CD4-positive, alpha-beta memory T cell (primary cell): ENCODE measurements at places on chromosomes 12 and 14. TPM values are rescaled to one million over a fixed set of nuclear protein-coding genes. Genes with fewer than 3 reads are reported as not detected.

Gene CHPT1
- 19.1 TPM for total RNA-seq

Gene HOXC10
- total RNA-seq: not detected

Gene CEBPE
- 0.69 TPM for total RNA-seq

DNA sequence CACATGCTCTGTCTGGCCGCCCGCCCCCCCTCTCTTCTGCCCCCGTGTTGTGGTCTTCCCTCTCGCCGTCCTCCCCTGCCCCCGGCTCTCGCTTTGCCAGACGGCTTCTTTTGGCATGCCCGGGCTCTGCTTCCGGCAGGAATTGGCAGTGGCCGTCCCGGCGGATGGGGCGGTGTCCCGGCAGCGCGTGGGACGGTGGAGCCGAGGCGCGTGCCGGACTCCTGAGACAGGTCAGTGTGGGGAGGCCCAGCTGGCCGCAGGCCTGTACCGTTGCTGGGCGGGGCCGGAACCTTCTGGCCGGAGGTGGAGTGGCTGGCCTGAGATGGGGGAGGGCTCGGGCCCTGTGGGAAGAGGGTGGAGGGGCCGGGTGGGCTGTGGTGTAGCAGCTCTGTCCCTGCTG is 17.1 kb downstream of the KIF26A start:
- no peak overlapping the region for H3K4me3 ChIP-seq
- H3K27me3 ChIP-seq: no peaks in the 10 kb centered on the region
- H3K4me1 ChIP-seq: no peaks in the 10 kb centered on the region
- no peak for DNase-seq
- H3K36me3 ChIP-seq: no peaks in the 10 kb centered on the region

DNA sequence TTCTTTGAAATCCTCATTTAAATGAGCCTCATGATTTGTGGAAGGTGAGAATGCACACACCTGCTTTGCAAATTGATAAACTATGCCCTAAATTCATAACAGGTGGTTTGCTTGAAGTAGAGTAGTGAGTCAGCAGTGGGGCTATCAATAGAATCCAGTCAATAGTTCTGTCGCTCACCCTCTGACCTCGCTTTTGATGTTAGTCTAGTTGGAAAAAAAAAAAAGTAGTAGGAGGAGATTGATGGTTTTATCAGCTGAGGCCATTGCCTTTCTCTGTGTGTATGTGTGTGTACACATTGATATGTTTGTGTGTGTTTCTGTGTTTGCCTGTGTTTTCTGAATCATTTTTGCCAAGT is 267.3 kb downstream of the SNAPC1 start:
- no peak for DNase-seq
- no peaks in the 10 kb centered on the region for H3K36me3 ChIP-seq
- no peak overlapping the region for H3K4me3 ChIP-seq

DNA sequence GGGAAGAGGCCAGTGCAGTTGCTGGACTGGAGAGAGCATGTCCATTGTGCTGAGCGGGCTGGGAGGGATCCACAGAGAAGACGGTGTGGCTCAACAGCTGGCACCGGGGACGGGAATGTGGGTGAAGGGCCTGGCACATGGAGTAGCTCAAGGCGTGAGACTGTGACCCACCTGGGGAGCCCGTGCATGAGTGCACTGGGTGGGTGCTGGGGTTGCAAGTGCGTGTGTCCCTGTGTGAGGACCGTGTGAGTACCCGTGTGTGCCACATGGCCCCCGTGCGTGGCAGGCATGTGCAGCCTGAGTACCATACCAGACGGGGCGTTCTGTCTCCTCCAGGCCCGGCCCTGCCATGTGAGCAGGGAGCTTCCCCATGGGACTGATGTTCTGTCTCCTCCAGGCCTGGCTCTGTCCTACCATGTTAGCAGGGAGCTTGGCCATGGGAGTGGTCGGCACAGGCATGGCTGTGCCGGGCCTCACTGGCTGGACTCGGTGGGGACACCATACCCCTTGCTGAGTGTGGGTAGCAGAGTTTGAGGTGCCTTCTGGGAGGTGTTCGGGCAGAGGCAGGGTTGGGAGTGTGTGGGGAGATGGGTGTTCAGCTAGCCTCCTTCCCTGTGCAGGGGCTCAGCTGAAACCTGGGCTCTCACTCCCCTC is 234.4 kb downstream of the TMEM121 start:
- no peak overlapping the region for H3K4me3 ChIP-seq
- H3K36me3 ChIP-seq: no peaks in the 10 kb centered on the region
- no peak overlapping the region for H3K27ac ChIP-seq
- DNase-seq: no peak
- no peaks in the 10 kb centered on the region for H3K27me3 ChIP-seq
